ENCODE measurements at places on chromosomes 5 and 9.

GRCh38 chr9:134382733-134383132 lies 56.5 kb downstream of the RXRA start:
- no peak for DNase-seq

DNA sequence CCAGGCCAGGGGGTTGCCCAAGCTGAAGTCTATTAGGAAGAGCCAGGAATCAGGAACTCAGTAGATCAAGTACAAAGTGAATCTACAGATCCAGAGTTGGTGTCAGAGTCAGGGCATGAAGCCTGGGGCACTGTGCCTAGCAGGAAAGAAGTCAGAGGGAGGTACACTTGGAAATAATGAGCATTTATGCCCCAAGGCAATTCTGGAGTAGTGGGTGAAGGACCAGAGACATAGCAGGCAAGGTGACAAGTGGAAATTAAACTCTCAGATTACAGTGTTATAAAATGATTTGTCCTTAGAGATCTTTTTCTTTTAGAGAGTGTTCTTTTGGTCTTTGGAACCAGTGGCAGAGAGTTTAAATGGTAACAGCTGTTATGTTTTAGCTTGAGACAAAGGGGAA lies 138.0 kb downstream of the ADAMTSL1 start:
- no peak for DNase-seq

- DNase-seq = no peak
These were observed 11.7 kb downstream of the SPIN1 start for GRCh38 chr9:88399966-88400365.

- DNase-seq = no peak
These were observed 91.8 kb downstream of the EQTN start for GRCh38 chr9:27205198-27205597.

GRCh38 chr5:82259172-82259800 lies 18.9 kb downstream of the RPS23 start:
- no peak for DNase-seq

DNA sequence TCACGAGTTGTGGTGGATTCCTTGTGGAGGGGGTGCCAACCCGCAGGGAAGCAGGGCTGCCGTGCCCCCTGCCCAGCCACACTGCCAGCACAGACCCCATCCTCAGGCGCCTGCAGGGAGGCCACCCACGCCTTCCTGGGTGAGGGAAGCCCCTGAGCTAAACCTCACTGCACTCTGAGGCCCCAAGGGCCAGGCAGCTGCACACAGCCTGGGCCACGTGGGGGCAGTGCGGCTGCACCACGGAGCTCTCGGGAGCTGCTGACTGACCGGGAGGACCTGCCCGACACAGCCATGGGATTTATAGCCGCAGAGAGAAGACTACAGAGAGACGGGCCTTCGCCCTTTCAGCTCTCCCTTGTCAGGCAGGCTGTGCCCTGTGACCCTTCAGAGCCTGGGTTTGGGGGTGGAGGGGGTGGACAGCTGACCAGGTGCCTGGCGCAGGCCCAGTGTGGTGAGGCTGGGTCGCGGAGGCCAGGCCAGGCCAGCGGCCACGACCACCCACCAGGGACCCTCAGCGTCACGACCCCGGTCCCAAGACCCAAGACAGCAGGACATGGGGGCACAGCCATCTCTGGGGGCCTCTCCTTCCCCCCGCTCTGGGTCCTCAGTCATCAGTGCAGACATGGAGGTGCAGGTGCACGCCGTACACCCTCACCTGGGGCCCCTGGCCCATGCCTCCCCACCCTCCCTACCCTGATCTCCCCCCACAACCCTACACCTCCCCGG lies 4.3 kb upstream of the AHRR start:
- no peak for DNase-seq

DNA sequence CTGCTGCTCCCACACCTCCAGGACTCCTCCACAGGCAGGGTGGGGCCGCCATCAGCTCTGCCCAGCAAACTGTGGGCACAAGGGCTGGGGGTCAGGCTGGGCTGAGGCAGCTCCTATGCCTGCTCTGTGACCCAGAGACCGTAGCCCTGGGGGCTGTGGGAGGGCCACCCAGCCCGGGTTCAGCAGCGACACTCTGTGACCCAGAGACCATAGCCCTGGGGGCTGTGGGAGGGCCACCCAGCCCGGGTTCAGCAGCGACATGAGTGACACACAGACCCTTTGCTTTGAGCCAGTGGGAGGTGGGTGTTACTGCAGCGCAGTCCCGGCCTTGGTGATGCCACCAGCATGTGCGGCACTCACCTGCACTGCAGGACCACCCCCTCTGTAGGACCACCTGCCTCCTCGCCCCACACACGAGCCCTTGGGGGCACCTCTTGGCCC lies 118.9 kb upstream of the LPCAT1 start:
- no peak for DNase-seq

- DNase-seq = no peak
These were observed 281.2 kb upstream of the RGMB start for GRCh38 chr5:98492258-98492657.

- no peak for DNase-seq
These were observed 12.4 kb downstream of the GZMK start for GRCh38 chr5:55036477-55036876.

DNA sequence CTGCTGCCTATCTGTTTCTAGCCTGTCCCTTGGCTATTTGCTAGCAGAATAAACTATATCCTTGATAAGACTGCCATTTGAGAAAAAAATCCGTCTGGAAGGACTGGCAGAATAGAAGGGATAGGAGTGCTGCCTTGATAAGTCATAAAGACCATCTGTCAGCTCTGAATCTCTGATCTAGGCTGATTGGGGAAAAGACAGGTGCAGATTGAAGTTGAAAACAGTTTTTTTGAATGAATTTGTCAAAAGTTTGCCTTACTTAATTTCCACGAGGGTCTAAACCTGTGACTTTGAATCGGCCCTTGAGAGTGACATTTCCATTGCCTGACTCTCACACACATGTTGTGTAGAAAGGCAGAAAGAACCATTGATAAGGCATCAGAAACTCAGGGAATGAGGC lies 218.6 kb downstream of the MAN2A1 start:
- no peak for DNase-seq

DNA sequence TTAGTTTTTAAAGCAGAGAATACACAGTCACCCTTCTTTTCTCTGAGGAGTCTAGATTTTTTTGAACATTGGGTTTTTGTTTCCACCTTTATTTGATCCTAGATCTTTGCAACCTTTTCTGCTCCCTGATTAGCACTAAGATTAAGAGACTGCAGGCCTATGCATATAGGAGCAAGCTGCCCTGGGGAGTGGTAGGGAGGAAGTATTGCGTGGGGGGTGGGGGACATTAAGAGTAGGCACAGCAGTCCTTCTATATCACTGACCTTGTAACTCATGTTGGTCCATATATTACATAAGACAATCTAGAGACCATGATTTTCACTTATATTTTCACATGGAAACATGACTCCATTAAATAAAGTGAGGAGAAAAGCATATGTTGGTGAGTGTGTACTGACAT lies 149.1 kb downstream of the ADGRV1 start:
- no peak for DNase-seq

GRCh38 chr5:181158869-181159268 lies 11.5 kb downstream of the OR2V2 start:
- DNase-seq = no peak

- no peak for DNase-seq
These were observed 42.5 kb downstream of the ADAM19 start for GRCh38 chr5:157533011-157533481.

DNA sequence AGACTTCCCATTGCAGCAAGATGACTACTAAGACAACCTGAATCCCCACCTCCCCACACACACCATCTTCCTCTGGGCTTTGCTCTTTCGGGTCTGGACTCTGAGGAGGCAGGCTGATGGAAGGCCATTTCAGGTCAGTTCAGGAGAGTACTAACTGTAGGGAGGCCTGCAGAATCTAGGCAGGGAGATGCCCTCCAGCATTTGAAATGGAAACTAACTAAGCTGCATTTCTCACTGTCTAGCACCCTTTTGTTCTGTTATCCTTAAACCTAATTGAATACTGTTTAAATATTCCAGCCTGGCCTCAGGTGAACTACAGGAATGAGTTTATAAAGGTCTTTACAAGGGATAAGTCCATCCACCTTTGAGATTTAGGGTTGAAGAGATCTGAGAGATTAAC lies 4.9 kb upstream of the TBCA start:
- no peak for DNase-seq

- no peak for DNase-seq
These were observed 233.6 kb upstream of the IRX1 start for GRCh38 chr5:3361811-3362605.

- DNase-seq = no peak
These were observed 71.5 kb downstream of the DAP start for GRCh38 chr5:10689391-10690081.

GRCh38 chr9:99150451-99151171 lies 45.7 kb downstream of the TGFBR1 start:
- peak; percentile 4 for DNase-seq

DNA sequence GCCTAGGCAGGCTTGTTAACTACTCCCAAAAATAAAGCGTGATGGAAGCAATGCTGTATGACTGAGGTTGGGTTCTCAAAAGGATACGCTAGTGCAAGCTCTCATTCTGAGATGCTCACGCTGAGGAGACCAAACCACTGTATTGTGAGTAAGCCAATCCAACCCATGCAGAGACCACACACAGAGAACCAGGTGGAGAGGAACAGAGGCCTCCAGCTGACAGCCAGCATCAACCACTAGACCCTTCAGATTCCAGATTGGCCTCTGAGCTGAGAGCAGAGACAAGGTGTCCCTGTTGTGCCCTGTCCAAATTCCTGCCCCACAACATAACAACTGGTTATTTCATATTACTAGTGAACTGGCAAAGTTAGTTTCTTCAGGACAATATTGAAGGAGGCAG lies 4.5 kb downstream of the TSTD2 start:
- no peak for DNase-seq

DNA sequence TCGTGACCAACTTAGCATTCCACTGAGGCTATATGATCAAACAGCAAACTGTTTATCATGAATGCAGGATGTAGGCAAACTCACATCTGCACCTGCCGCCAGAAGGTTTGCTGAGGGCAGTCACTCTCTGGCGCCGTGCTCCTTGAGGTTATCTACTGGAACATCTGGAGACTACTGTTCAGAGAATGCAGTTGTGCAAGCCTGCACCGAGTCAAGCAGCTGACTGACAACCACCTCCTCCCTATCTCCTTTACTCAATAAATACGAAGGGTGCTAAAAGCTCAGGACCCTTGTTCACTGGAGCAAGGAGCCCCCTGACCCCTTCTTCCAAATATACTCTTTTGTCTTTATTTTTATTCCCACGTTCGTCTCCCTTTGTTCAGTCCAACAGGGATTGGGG lies 27.1 kb downstream of the CCDC125 start:
- no peak for DNase-seq

DNA sequence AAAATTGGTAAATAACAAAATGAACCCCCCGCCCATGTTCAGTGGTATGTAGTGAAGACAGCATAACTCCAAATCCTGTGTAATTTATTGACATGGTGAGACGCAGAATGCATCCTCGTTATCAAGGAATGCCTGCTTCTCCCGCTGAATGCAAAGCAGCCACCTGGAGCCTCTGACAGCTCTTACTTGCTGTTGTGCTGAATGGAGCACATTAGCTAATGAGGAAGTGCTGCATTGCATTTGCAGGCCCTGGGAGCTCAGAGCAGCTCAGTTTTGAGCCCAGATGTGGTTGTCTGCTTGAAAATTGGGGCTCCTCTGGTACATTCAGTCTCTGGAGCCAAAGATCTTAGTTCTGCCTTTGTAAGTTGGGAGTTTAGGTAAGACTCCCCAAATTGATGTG lies 28.9 kb downstream of the PLAC8L1 start:
- no peak for DNase-seq

DNA sequence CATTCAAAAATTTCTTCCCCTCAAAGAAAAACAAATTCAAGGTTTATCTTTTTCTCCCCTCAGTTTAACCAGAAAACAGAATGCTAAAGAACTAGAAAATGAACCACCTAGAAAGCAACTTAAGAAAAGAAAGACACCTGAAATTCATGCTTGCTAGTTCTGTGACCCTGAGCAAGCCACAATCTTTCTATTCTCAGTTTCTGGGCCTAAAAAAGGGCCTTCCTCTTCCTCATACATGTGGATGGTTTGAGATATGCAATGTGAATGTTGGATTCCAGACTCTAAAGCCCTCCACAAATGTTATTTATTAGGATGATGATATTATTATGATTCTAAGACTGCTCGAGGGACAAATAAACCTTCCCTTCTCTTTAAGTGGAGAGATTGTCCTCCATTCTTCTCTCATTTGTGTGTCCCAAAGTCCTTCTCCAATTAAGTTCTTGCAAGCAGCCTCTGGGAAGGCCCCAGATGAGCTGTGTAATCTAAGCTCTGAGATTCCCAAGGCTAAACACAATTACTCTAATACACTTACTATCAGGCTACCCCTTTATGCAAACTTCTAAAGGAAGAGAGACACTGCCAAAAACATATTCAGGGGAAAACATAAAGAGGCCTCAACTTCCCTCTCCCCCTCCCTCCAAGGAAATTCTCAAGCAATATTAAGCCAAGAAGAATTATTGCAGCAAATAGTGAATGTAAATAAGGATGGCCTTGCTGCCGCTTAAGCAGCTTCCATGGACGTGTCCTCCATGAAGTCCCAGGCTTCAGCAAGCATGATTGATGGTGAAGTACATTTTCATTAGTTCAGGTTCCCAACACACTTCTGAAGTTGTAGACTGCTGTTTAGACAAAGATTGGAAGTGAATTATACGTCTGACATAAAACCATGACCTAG lies 80.2 kb downstream of the PRKACG start:
- no peak for DNase-seq

DNA sequence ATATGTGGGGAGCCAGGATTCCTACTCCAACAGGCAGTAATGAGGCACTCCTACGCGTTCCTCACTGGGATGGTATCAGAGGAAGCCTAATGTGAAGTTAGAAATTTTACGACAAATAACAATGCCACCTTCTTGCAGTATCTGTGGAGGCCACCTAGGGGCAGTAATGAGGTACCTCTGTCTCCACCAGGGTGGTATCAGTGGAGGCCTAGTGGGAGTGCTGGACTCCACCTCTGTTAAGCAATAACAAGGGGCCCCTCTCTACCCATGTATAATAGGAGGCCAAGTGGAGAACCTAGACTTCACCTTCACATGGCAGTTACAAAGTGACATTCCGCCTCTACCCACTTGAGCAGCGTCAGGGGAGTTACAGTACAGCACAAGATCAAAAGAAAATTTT lies 147.9 kb downstream of the PLPPR1 start:
- DNase-seq = no peak

GRCh38 chr5:86971034-86971571 lies 296.6 kb upstream of the RASA1 start:
- peak; percentile 7 for DNase-seq

DNA sequence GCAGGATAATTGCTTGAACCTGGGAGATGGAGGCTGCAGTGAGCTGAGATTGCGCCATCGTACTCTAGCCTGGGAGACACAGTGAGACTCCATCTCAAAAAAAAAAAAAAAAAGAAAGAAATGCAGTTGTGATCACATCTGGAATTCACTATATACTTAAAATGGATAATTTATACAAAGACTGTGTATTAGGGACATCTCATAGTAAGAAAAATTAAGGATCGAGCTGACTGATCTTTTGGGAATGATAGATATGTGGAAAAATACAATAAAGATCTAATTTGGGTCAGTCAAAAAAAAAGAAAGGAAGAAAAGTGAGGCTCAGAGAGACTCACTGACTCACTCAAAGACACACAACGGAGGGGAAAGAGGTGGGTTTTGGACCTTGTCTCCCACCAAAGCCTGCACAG lies 73.2 kb upstream of the STXBP1 start:
- DNase-seq = no peak
